ENCODE measurements at places on chromosomes 12 and 14. TPM values are rescaled to one million over a fixed set of nuclear protein-coding genes. Genes with fewer than 3 reads are reported as not detected.

DNA sequence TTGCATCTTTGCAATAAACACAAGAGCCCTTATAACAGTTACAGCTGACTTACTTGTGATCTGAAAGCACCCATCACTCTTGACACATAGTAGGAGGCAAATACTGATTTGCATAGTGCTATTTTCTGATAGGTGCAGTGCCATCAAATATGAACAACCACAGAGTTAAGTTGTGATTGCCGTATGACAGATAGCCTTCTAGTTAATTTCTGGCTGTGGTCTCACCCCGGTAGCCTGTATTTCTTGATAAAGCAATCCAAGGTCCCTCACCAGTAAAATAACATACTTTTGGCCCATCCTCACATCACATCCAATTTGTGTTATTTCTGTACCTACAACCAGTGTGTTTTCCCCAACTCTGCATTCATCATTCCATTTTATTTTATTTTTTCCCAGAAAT lies 23.3 kb upstream of the STYK1 start:
- DNase-seq = no peak

- DNase-seq = no peak
These were observed 49.4 kb downstream of the DGLUCY start for GRCh38 chr14:91163316-91163715.

The RXYLT1 gene
- 12.2 TPM for polyA plus RNA-seq

The FITM1 gene
- 11.9 TPM for polyA plus RNA-seq

DNA sequence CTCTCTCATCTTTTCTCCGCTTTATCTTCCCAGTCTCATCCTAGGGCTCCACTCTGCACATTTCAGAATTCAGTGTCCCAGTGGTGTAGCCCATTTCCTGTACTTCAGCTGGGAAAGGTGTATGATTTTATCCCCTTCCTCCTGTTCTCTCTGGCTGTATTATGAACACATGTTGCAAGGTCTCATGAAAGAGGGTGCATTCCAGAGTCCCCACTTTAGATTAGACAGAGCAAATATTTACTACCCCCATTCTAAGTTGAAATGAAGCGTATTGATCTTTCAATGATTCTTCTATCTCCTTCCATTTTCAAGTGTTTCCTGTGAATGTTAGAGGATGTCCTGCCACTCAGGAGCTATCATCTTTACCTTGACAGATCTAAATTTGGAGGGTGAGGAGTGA lies 123.2 kb downstream of the WIF1 start:
- DNase-seq = no peak

DNA sequence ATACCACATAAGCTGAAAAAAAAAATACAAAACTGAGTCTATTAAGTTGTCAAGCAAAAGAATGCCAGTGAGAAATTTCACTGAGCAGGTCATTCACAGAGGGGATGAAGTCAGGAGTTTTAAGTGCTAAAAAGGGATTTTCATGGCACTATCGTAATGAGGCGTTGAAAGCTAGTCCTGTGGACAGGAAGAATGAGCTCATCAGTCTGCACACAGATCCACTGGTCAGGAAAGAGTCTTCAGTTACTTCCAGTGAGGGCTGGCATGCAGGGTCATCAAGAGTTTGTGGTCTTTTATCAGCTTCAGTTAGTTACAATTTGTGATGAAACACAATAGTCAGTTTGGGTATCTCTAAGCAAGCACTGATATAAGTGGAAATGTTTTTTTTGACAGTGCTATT lies 88.1 kb upstream of the WSCD2 start:
- DNase-seq = no peak

The KIF5A gene
- polyA plus RNA-seq = 0.01 TPM

GRCh38 chr12:19482036-19482435 lies 42.7 kb downstream of the AEBP2 start:
- DNase-seq = no peak

DNA sequence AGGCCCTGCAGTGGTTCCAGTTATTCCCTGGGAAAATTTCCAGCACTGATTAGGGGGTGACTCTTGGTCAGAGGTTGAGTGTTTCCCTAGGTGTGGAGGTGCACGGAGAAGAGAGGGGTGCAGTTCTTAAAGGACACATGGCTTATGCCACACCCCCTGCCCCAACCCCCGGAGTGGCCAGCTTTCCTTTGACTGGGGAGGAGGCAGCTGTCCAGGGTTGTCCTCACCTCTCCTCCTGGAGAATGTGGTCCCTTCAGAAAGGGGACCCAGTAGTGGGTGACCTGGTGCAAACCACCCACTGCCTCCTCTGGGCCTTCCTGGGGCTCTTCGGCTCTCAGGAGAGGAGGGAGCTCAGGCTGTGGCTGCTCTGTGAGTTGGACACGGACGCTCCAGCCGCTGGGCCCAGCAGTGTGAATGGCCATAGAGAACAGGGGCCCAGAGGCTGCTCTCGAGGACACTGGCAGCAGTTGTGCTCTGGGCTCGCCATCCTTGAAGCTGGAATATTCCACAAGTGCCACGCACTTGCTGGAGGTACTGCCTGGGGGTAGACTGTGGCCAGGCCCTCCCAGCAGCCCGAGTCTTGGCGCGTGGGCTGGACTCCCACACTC lies 13.6 kb downstream of the PACS2 start:
- no peak for DNase-seq

GRCh38 chr14:88188745-88189416 lies 134.2 kb downstream of the KCNK10 start:
- DNase-seq = no peak

Data from liver (tissue), 10 donors.